ENCODE measurements at places on chromosomes 5 and 9. TPM values are rescaled to one million over a fixed set of nuclear protein-coding genes. Genes with fewer than 3 reads are reported as not detected.

Gene PCDHGA7
- 0.83 TPM for total RNA-seq

Gene FLT4
- total RNA-seq: 6.3 TPM

Gene PTPDC1
- total RNA-seq: 4.8 TPM

- no peak for DNase-seq
Measured at GRCh38 chr5:58687079-58687478, 104.2 kb downstream of the RAB3C start.

- no peak for DNase-seq
Measured at GRCh38 chr9:31248156-31248555, 1136.3 kb upstream of the ACO1 start.

DNA sequence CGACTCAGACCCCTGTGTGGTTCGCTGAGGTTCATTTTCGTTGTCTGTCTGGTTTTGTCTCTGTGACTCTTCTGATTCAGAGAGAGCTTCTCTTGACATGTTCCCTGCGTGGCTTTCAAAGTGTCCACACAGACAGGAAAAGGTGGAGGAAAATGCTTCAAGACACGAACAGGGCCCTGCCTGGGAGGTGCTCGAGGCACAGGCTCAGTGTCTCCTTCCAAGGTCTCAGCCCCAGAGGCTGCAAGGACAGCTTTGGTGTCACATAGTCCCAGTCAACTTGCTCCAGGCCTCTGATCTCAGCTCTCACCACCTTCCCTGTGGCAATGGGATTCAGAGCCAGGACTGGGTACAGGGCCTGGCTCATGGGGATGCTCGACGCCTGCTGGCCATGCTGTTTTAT, 51.6 kb upstream of the SARDH start:
- no peak for DNase-seq

DNA sequence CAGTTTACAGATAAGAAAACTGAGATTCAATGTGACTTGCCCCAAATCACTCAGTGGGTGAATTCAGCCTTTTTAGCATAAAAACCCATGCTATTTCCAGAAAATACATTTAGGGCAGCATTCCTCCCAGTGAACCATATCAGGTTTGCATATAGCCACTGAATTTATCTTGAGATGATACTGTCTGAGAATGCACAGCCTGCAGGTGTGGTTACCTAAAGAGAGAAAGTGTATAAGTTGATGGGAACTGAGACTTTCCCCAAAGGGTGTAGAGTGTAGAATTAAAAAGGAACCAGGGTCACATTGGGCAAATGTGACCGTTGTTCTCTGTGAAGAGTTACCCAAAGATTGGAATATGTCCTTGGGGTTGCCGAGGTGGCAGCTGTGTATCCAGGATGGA, 100.0 kb upstream of the PIK3R1 start:
- no peak for DNase-seq
